Head of caudate nucleus (tissue), 42 donors: ENCODE measurements at places on chromosomes 3 and 15.

GRCh38 chr3:20849975-20850374, 664.0 kb upstream of the SGO1 start:
- DNase-seq: no peak

DNA sequence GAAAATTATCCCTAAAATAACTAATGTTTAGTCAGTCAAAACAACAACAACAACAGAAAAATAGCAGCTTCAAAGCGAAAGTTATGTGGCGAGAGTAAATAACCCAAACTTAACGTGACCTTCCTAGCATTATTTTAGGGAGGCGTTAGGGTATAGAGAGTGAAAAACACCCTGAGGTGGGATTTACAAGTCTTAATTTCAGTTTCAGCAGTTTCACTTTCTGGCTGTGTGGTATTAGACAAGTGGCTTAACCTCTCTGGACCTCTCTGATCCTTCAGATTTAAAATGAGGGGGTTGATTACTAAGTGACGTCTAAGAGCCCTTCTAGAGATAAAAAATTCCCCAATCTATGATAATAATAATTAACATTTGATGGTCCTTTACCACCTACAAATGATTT, 291.2 kb downstream of the ZBTB20 start:
- DNase-seq: no peak

DNA sequence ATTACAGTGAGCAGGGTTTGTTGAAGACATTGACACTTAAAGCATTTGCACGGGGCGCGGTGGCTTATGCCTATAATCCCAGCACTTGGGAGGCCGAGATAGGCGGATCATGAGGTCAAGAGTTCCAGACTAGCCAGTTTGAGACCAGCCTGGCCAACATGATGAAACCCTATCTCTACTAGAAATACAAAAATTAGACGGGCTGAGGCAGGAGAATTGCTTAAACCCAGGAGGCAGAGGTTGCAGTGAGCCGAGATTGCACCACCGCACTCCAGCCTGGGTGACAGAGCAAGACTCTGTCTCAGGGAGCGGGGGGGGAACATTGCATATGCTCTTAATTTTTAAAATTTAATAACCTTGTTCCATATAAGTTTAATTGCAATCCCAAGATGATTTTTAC, 11.9 kb downstream of the STT3B start:
- DNase-seq: no peak

DNA sequence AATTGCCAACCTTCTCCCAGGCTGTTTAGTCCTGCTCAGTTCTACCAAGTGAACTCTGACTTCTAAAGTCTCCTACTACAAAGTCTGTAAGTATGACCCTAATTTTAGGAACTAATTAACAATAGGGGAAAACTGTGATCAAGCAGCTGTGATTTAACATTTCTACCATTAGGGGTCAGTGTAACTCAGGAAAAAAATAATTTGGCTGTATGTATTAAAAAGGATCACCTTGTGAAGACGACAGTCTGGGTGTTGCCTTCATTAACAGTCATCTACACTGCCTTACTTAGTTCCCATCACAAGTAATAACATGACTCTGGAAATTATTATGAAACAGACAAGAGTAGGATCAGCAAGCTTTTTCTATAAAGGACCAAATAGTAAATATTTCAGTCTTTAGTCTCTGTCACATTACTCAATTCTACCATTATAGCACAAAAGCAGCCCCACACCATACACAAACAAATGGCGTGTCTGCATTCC, 4.2 kb upstream of the NPHP3 start:
- DNase-seq: no peak

DNA sequence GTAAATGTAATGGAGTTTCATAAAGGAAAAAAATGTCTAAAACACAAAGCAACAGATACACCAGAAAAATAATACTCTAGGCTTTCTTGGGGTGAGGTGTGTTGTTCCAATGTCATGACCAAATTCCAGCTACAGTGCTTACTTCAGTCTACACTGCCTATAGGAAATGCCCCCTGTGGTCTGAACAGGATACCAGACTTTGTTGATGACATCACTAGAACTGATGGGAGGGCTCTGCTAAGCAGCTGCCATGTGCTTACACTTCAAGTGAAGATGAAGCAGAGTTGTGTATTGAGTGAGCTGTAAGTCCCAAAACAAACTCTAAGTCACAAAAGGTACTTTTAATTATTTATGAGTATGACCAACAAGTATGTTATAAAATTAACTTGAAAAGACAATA, 456.1 kb upstream of the IL12A start:
- DNase-seq: no peak

- DNase-seq: no peak
Measured at GRCh38 chr3:163587342-163587741, 1491.0 kb downstream of the SI start.

- no peak for DNase-seq
Measured at GRCh38 chr15:96340598-96341512, 10.4 kb downstream of the NR2F2 start.

DNA sequence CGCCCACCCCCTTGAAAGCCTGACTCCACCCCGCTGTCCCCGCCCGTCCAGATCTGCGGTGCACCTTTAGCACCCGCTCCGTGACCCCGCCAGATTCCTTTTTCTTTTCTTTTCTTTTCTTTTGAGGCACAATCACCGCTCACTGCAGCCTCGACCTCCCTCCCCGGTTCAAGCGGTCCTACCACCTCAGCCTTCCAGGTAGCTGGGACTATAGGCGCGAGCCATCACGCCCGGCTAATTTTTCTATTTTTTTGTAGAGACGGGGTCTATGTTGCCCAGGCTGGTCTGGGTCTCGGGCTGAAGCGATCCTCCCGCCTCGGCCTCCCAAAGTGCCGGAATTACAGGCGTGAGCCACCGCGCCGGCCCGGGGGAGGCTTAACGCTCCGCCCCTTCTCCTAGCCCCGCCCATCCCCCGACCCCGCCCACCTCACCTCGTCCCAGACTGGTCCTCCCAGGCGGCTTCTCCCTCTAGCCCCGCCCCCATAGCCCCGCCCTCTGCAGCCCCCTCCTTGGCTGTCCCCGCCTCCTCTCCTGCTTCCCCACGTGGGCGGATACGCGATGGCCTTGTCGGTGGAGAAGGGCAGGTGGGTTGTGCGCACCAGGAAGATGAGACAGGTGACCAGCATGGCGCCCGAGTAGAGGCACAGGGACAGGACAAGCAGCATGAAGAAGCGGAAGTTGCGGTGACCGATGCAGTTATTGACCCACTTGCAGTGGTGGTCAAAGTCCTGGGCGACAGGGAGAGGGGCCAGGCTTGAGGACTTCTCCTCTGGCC, 3.2 kb downstream of the ZDHHC19 start:
- DNase-seq: no peak

DNA sequence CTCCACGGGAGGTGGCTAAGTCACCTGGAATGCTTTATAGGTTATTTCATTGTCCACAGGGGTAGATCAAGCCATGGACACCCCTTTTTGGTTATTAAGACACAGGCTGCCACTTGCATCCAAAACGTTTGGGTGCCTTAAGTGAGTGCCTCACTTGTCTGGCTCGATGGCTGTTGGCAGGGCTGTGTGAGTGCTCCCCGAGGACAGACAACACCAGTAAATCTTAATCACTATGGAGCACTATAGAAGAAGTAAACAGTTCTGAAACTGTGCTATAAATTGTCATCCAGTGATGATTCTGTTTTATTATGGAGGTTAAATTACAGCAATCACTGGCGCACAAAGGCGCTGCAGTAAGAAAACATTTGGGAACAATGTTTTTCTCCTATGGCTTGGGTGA, 215.5 kb downstream of the CACNA2D3 start:
- DNase-seq: no peak

DNA sequence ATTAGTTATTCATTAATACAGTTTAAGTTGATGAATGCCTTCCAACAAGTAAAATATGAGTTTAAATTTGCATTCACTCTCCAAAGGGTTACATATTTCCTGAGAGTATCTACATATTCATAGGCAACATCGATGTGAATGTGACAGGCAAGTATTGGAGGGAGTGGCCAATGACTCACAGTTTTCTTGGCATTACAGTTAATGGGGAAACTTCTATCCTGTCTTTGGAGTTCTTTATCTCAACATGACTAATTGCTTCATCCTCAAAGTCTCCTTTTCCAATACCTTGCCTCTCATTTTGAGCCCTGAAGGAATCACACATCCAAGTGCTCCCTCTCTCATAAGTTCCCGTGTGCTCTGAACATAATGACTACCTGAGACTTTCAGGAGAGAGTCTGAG, 439.7 kb upstream of the FRG2C start:
- no peak for DNase-seq

GRCh38 chr3:14204515-14205284, 26.1 kb downstream of the LSM3 start:
- DNase-seq: no peak
